Femur (tissue), 1 donor: ENCODE measurements at places on chromosomes 12 and 14.

GRCh38 chr12:94173660-94174265 lies 25.4 kb downstream of the PLXNC1 start:
- no peak for DNase-seq

GRCh38 chr14:42508209-42508946 lies 901.7 kb downstream of the LRFN5 start:
- DNase-seq: no peak

- DNase-seq: peak; percentile 44
Measured at GRCh38 chr12:99131751-99132199, 486.7 kb downstream of the APAF1 start.

- no peak for DNase-seq
Measured at GRCh38 chr14:65704850-65705249, 292.3 kb downstream of the FUT8 start.

- no peak for DNase-seq
Measured at GRCh38 chr12:70646850-70647249, 9.6 kb upstream of the PTPRB start.

DNA sequence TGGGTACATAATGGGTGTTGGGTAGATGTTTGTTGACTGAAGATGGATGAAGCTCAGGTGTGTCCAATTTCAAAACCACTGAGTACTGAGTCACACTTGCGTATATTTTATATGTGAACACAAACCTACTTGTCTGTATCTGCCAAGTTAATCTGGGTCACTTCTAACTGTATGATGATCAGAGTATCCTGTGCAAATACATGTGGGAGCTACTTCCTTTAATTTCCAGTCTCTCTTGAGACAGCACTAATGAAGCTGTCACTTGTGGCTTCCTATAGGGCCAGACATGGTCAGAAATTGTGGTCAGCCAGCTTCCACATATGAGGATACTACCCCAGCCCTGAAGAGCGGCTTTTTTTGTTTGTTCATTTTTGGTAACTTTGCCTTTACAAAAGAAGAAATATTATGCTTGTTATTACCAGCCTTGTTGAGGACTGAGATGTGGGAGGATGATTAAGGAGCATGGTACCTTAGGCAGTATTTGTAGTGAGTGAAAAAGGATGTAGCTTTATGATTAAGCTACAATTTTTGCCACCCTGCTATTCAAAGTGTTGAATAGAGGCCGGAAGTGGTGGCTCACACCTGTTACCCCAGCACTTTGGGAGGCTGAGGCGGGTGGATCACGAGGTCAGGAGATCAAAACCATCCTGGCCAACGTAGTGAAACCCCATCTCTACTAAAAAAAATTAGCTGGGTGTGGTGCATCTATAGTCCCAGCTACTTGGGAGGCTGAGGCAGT lies 32.4 kb downstream of the PLXNC1 start:
- no peak for DNase-seq

GRCh38 chr12:132719954-132720324 lies 9.3 kb downstream of the PGAM5 start:
- no peak for DNase-seq

- no peak for DNase-seq
Measured at GRCh38 chr14:49950275-49951228, 57.7 kb downstream of the ARF6 start.

GRCh38 chr12:75820071-75820470 lies 211.5 kb downstream of the PHLDA1 start:
- no peak for DNase-seq

- DNase-seq: no peak
Measured at GRCh38 chr12:130063866-130064265, 98.4 kb upstream of the FZD10 start.

- DNase-seq: peak; percentile 47
Measured at GRCh38 chr12:109948368-109948767, 47.8 kb downstream of the GIT2 start.

- peak; percentile 28 for DNase-seq
Measured at GRCh38 chr12:101829639-101830366, 956 bp downstream of the GNPTAB start.

DNA sequence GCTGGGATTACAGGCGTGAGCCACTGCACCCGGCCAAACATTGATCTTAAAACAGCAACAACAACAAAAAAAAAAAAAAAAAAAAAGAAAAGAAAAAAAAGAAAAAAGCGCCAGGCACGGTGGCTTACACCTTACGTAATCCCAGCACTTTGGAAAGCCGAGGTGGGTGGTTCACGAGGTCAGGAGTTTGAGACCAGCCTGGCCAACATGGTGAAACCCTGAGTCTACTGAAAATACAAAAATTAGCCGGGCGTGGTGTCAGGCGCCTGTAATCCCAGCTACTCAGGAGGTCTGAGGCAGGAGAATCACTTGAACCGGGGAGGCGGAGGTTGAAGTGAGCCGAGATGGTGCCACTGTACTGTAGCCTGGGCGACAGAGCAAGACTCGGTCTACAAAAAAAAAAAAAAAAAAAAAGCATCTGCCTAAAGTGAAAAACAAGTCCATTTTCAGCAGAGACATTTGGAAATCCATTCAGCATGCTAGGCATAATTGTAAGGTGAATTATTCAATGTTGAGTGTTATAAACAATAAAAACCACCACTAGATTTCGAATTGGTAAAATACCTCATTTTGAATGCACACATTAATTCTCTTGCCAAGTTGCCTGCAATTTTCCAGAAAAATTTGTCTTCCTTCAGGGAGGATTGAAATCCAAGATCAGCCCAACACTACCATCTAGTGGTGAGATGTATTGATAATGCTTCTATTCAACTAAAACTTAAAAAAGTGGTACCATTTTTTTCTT lies 8.0 kb upstream of the CERS5 start:
- DNase-seq: no peak

DNA sequence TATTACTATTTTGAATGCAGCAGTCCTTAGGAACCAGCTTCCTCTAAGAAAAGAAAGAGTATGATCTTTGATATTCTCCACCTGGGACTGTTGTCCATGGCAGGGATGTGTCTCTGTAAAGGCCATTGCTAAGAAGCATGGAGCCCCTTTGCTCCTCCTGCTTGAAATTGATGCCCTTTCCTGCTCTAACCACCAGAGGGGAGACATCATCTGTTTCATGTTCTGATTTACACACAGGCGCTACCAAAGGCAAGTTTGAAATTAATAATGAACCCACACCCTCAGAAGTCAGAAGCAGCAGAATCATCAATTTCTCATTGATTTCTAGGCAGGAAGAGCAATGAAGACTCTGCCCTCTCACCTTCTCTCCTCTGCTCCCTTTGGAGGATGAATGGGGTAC lies 253.8 kb downstream of the RMST start:
- DNase-seq: no peak

GRCh38 chr14:60922050-60922449 lies 58.8 kb downstream of the TRMT5 start:
- DNase-seq: no peak

DNA sequence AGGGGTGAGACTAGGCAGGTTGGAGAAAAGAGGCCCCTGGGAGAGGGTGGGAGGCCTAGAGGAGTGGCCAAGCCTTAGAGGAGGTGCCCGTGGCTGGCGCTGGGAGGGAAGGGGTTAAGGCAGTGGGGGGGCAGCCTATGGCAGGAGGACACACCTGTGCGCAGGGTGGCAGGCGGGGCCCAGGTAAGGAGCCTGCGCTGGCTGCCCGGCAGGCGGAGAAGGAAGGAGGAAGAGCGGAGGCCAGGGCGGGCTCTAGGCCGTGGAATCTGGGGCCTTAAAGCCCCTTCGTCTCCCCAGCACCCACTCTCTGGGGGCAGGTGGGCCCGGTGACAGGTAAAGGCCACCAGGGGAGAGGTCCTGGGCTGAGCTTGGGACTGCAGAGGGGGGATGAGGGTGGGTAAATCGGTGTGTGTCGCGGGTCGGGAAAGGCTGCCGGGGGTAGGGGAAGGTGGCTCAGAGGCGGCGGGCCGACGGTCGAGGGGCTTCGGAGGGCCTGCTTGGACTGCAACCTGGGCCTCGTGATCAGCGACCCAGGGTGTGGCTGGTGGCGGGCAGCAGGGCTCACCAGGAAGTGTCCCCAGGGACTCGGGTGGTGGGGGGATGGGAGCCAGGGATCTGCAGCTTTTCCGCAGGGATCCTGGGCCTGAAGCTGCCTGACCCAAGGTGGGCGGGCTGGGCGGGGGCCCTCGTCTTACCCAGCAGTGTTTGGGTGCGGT lies 7.3 kb downstream of the PHB2 start:
- DNase-seq: peak; percentile 43

DNA sequence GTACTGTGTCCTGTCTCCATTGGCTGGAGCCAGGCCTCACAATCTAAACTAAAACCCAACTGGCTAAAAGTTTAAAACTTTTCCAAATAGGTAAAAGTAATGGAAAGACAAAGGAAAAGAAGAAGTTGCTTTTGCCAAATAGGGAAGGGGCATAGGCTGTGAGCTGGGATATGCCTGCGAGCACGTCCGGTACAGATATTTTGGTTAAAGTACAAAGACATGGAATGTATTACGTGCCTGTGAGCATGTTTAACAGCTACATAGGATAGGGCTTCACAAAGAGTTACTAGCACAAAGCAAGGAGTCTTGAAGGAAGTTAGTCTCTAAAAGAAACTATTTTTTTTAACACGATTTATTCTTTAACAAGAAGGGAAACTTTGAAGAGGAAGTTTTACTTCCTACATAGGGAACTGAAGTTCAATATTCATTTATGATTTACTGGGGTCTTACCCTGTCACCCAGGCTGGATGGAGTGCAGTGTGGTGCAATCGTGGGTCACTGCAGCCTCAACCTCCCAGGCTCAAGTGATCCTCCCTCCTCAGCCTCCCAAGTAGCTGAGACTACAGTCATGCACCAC lies 41.9 kb upstream of the INF2 start:
- no peak for DNase-seq

DNA sequence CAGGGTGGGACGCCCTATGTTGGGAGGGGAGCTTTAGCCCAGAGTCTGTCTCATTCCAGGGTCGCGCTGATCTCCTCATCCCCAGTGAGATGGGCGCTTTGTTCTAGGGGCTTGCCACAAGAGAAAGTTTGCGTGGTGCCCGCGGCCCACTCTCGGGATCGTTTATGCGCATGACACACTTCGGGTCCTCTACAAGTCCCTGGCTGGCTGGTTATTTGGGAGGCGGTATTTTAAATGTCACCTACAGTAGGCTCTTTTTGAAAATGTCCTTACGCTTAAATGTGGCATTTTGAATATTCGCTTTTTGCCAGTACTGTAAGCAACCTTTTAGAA lies 541 bp downstream of the GOLT1B start:
- DNase-seq: no peak

DNA sequence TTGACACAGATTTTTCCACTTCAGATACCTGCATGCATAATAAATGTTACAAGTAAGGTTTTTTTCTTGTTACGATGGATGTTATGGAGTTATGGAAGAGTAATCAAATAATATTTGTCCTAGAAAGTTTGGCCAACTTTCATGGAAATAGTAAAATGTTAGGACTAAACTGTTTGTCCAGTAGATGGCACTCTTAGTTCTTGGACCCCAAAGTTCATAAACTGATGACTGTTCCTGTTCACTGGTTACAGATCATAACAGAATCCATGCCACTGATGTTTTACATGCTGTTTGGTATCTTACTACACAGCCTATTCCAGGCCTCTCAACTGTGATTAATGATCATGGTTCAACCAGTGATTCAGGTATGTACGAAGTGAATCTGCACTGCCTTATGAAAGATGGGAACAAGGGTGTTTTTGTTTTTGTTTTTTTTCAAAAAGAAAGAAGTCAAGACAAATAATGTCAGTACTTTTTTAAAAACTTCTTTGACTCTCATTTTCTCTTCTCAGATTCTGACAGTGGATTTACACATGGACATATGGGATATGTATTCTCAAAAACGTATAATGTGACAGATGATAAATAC lies 48.8 kb upstream of the SLCO1C1 start:
- no peak for DNase-seq

- no peak for DNase-seq
Measured at GRCh38 chr12:30732954-30733637, 21.7 kb downstream of the CAPRIN2 start.

- DNase-seq: no peak
Measured at GRCh38 chr14:91293281-91293680, 48.8 kb upstream of the GPR68 start.

DNA sequence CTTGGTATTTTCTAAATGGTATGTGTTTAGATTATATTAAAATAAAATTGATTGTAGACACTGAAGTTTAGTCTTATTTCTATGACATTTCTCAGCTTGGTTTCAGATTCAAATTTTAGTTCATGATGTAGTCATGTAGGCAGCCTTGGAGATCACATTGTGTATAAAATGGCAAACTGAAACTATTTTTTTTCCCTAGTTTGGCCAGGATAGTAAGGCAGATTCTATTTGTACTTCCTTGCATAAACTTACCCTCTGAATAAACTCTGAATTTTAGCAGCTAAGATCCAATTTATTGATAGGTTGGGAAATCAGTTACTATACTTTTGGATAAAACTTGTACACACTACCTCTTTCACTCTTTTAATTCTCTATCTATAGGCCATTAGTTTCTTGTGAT lies 30.4 kb downstream of the PAPOLA start:
- DNase-seq: no peak
